Right renal pelvis (tissue), 4 donors: ENCODE measurements at places on chromosomes 2 and 18.

- no peak for DNase-seq
Observed at GRCh38 chr2:16553226-16553625, 112.4 kb downstream of the CYRIA start.

GRCh38 chr2:101762451-101763171 is 65.1 kb downstream of the MAP4K4 start:
- no peak for DNase-seq

DNA sequence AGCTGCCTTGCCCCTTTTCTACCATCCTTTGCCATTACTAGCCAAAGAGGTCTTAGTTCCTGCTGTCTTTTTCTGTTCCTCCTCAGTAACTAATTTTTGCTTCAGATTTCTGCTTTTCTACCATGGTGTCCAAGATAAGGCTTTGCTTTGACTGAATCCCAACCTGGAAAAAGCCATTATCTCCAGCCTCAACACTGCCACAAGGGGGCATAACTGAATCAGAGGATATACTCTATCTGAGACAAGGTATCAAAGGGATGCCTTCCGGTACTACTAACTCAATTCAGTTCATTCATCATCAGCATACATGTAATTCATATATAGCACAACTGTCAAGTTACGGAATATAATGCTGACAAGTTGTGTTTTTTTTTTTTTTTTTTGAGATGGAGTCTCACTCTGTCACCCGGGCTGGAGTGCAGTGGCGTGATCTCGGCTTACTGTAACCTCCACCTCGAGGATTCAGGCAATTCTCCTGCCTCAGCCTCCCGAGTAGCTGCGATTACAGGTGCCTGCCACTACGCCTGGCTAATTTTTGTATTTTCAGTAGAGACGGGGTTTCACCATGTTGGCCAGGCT is 11.4 kb downstream of the OSGEPL1 start:
- no peak for DNase-seq

- DNase-seq: no peak
Observed at GRCh38 chr2:55162284-55163006, 69.6 kb downstream of the CLHC1 start.

DNA sequence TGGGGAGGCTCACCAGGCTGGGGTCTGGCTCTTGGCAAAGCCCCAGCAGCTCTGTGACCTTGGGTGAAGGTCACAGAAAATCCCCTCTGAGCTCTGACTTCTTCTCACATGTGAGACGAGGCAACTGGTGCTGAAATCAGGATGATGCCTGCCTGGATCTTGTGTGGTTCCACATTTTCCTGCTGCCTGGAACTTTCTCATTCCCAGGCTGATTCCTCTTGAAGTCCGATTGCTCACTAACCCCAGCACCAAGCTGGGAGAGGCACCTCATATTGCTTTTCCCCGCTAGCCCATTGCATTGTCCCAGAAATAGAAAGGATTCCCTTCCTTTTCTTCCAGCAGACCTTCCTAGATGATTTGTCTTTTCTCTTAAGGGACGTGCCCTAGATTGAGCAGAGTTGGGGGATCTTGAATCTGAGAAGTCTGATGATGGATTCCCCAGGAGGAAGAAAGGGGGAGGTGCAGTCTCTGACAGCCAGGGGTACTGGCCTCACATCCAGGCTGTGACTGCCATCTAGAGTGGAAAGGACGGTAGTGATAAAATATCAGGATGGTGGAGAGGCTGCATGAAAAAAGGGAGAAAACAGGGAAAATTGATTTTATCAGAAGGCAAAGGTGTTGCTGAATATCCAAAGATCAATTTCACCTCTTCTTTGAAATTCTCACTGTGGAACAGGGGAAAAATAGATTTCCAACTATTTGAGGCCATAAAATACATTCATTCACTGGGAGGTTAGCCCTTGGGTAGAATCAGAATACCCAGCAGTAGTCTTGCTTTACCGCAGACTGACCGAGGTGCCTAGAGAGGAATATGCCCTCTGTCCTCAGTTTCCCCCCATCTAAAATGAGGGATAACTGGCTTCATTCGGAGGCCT is 96.3 kb downstream of the FAM210A start:
- peak; percentile 59 for DNase-seq

- DNase-seq: no peak
Observed at GRCh38 chr2:199307461-199307860, 150.3 kb downstream of the SATB2 start.

DNA sequence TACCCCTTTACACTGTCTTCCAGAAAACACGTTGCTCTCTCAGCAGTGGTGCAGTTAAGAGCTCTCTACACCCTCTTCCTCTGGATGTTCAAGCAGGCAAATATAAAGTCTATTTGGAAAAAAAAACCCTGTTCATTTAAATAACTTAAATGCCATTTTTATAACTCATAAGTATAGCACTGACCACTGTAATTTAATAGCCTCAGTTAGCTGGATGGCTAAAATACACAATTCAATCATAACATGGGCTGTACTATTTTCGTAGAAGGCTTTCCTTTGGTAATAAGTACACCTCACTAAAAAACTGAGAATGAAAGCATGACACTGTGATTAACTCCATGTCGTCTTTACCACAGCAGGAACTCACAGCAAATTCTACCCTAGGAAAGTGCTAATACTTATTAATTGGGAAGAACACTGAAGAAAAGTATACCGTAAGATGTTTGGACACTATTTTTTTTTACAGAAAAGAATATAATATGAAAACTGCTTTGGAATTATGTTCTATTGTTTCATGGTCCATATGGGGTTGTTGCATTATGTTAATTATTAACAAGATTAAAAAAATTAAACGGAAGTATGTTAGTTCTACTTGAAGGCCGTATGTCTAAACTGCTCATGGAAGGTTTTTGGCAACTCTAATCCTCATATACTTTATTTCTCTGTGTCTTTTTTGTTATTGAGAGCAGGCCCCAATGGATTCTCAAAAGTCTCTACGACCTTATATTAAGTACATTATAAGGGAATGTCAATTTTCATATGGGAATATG is 269.1 kb downstream of the ZNF385B start:
- DNase-seq: no peak

DNA sequence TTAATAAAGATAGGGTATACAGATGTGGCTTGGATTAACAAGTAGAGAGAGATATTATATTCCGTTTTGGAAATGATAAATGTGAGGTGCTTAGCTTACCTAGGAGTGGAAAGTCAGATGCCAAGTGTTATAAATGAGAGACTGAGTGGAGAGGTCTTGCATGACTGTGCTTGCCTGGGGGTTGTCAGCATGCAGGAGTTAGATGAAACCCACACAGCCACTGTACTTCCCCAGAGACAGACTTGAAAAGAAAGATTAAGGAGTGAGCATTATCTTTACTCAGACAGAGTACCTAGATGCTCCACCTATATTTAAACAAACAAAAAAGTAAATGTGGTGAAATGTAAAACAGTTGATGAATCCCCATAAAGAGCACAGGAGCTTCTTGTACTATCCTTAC is 482.7 kb downstream of the RIT2 start:
- no peak for DNase-seq

GRCh38 chr2:232382331-232383225 is 4.0 kb downstream of the ALPP start:
- DNase-seq: no peak

- no peak for DNase-seq
Observed at GRCh38 chr2:26672112-26672817, 20.3 kb upstream of the KCNK3 start.

DNA sequence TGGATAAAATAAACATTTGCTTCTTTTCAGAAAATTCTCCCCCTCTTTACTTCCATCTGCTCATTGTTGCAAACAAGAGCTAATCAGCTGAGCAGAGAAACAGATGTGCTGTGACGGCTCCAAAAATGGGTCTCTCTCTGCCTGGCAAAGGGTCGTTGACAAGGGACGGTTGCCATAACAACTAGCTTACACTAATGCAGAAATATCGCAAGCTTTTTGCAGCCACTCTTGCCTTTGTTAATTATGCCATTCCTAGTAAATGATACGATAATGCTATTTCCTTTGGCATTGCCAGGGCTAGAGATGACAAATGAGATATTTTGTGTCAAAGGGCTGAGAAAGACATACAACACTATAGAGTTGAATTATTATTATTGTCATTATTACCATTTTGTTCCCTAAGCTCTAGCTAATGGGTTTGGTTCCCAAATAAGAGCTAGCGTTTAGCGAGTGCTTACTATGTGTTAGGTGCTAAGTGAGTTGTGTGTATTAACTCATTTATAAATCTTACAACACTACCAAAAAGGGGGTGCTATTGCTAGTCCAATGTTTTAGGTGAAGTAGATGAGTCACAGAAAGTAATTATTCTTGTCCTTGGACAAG is 46.8 kb downstream of the MYO3B start:
- DNase-seq: no peak

DNA sequence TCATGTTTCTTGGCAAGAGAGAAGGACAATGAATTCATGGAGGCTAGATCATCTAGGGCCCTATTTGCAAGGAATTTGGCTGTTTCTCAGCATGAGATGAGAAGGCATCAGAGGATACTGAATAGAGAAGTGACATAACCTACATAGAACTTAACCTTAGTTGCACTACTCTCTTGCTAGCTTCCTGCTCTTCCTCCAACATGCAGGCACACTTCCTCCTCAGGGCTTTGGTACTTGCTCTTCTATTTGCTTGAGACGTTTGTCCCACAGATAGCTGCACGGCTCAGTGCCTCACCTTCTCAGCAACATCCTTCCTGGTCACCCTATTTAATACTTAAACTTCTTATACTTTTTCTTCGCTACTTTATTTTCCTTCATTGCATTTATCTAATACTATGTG is 20.0 kb upstream of the LANCL1 start:
- no peak for DNase-seq

- no peak for DNase-seq
Observed at GRCh38 chr18:8795586-8796325, 90.4 kb downstream of the MTCL1 start.

- DNase-seq: no peak
Observed at GRCh38 chr2:51717312-51717711, 685.4 kb upstream of the NRXN1 start.

GRCh38 chr2:177229442-177230242 is 17.0 kb downstream of the HNRNPA3 start:
- no peak for DNase-seq

DNA sequence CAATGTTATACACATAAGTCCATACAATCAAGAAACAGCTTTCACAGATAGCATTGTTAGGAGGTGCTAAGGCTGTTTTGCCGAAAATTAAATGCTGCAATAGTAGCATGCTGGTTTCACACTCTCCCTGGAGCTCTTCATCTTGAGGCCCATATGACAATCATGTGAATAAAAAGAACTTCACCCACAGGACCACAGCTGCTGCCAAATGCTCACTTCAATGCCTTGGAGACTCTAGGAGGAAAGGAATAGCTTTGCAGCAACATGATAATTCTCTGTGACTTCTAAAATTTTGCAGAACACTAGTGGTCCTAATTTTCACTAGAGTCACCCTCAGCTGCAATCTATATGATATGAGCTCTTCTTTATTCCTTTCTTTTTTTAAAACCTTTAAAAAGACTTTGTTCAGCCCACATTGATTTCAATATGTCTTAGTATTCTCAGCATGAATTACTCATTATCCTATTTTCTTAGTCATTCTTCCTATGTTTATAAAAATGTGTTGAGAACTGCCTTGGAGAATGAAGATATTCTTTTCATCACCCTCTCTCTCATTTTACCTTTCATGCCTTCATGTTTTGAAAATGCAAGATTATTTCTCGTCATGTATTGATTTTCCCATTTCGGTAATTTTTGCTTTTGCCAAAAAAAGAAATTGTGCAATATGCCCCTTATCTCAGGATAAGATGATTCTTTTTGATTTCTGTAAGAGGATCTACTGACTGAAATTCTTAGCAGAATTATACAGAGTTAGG is 108.2 kb downstream of the PDE1A start:
- DNase-seq: no peak

DNA sequence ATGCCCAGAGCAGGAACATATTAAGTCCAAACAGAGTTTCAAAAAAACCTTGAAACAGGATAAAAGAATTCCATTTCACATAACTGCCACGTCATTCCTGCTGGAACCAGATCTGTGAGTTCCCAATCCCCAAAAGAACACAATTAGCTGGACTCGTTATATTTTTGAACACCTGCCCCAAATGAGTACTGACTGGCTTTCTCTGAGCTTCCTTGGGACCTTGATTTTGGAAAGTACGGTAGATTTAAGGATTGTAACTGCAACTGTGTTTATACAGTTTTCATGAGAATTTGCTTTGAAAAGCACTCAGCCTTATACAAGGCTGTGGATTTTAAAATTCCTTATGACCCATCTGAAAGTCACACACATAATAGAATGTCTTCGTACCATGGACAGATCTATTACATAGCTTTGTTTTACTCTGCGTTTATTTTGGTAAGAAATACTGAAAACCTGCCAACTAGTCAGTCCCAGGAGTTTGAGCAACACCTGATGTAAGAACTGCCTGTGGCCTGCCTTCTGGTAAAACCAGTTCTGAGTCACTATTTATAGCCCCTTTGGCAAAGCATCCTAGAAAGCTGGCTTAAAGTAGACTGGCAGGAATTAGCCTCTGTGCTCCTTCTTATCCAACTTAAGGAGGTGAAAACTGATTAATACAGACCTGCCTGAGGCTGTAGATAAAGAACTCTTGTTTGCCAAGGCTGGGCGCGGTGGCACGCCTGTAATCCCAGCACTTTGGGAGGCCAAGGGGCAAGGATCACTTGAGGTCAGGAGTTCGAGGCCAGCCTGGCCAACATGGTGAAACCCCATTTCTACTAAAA is 48.1 kb downstream of the MERTK start:
- DNase-seq: peak; percentile 28

DNA sequence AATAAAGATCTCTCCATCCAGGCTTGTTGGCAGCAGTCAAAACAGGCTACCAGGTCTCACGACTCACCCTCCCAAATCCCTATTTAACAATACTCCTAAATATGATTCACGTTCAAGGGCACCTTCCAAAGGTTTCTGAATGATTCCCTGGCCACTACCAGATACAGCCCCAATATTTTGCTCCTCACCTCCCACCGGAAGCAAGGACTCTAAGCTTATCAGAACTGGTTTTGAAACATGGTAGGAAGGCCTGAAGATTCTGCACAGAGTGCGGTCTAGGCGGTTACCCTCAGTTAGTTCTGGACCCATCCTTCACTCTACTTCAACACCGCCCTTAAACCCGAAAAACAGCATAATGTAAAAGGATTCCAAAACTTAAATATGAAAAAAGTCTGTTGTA is 5.2 kb downstream of the PPP4R1 start:
- DNase-seq: no peak

DNA sequence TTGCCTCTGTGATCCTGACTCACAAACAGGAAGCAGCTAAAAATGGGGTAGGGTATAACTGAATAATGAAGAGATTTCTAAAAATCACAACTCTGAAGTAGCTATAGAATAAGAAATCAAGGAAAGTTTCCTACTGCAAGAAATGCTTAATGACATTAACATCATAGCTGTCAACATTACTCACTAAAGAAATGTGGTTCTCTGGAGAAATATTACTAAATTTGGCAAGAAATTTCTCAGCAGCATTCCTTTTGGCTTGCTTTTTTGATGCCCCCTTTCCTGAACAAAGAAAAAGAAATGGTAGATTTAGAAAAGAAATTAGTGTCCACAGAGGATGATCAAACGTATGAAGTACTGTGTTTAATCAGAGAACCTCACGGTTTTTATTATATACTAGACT is 9.5 kb downstream of the PRKRA start:
- DNase-seq: no peak
